Stimulated activated CD8-positive, alpha-beta memory T cell treated with anti-CD3 and anti-CD28 coated beads, Interleukin-7, amount 100 ng/mL, for 4 hours (primary cell): ENCODE measurements at places on chromosomes 5 and 9.

DNA sequence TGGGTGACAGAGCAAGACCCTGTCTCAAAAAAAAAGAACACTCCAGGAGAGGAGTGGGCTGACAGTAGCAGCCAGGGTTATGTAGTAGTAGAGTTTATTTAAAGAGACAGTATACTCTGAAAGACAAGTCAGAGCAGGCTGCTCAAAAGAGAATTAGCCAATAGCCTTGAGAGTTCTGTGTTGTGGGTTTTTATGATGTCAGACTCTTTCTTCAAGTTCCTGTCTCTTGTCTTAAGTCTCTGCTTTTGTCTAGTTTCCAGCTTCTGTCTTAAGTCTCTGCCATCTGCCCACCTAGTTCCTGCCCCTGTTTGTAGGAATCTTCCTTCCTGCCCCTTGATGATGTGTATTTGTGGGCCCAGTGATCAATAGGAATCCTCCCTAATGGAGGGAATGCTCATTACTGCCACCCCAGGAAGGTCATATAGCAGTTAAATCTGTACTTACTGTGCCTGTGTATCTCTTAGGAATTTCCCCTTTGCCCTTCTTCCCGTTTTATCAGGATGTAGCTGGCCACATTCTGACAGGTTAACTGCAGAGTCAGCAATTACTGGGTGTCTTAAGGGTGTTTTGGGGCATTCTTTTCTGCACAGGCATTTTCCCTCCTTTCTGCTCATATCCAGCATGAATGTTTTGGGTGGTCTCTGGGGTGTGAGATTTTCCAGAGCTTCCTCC, 580.5 kb upstream of the SGCD start:
- DNase-seq = no peak

DNA sequence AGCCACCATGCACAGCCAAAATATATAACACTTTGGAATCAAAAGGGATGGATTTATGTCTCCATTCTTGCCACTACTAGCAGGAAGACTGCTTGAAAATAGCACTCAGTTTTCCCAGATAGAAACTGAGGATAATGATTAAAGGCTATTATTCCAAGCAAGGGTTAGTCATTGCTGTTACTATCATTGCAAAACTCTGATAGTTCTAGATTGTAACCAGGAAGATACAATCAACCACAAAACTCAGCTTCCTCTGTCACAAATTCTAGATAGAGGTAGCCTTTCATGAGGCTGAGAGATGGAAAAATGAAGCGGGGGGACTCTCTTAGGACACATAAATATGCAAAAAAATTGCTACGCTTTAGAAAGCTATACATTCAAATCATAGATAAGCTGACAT, 3.1 kb downstream of the ANXA1 start:
- no peak for DNase-seq

GRCh38 chr9:105690742-105691141, 3.6 kb upstream of the TMEM38B start:
- DNase-seq = no peak

DNA sequence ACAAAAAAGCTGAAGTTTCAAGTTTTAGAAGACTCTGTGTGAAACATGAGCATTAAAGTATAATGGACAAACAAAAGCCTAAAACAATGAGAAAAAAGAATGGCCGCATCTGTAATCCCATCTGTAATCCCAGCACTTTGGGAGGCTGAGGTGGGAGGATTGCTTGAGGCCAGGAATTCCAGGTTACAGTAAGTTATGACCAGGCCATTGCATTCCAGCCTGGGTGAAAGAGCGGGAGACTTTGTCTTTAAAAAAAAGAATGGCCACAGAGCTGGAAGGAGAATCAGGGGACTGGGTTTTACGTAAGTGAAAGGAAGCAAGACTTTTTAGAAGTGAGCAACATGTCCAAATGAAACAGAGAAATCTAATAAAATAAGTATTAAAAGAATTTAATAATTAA, 2.6 kb upstream of the ATG10 start:
- DNase-seq = no peak
